Activated naive CD4-positive, alpha-beta T cell treated with anti-CD3 and anti-CD28 coated beads for 36 hours (primary cell): ENCODE measurements at places on chromosomes 12 and 14. TPM values are rescaled to one million over a fixed set of nuclear protein-coding genes. Genes with fewer than 3 reads are reported as not detected.

DNA sequence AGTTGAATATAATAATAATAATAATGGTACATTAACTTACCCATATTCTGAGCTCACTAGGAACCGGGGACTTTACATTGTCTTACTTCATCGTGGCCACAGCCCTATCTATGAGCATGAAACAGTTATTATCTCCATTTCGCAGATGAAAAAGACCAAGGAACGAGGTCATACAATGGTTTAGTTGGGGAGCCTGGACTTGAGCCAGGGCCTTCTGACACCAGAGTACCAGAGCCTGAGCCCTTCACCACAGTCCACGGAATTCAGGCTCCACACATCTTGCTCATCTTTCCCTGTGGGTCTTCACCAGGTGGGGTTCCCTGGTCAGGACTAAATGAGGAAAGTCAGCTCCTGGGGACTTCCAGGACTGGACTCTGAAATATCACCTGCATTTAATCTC lies 31.3 kb upstream of the CMKLR1 start:
- DNase-seq: no peak

GRCh38 chr14:31239741-31240140 lies 32.1 kb upstream of the HECTD1 start:
- no peak for DNase-seq

- DNase-seq: no peak
Observed at GRCh38 chr14:75096959-75097358, 27.5 kb downstream of the ZC2HC1C start.

- DNase-seq: no peak
Observed at GRCh38 chr14:34018564-34019244, 67.8 kb upstream of the EGLN3 start.

ANKRD33 gene
- total RNA-seq: not detected

DNA sequence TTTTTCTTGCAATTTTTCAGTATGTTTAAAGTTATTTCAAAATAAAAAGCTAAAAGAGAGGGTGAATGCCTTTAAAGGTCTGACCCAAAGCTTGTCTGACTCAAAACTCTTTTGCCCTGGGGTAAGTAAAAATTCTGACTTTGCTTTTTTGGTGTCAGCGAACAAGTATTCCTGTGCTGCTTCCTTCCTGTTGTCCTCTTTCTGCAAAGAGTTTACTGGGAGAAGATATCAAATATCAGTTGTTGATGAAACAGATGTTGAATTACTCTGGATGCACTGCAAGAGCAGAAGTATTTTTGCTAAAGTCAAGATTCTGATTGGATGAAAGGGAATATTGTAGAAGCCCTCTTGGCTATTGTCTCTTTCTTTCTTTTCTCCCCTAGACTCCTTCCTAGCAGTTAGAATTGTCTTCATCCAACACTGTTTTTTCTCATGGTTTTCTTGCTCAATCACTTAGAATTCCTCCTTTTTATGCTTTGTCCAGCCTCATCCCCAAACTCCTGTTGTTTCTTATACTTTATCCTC lies 62.0 kb downstream of the DACT1 start:
- no peak for DNase-seq

PLEKHG7 gene
- total RNA-seq: not detected

DNA sequence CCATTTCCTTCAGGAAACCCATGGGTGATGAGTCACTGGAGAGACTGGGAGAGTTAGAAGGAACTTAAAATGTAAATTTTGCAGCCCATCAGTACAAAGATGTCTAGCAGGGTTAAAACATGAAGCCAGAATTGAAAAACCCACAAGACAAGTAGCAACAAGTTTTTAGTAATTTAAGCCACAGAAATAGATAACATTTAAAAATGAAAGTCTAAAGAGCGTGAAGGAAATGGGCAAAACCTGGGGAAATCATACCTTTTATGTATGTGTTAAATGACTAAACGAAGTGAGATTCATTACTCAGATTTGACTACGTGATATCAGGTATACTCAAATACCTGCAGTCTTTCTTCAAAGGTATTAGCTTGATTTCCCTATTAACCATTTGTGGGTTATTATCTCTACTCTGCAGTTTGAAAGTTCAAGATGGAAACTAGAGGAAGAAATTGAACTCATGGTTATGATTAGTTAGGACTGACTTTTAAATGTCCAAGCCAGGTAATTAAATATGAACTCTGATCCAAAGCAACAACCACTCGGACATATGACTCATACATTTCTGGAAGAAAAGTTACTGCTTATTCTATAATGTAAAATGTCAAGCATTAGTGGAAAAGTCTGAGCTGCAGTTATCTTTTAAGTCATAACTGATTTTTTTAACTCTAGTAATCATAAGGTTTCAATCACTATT lies 84.1 kb downstream of the ITPR2 start:
- no peak for DNase-seq
